ENCODE measurements at places on chromosomes 5 and 9.

DNA sequence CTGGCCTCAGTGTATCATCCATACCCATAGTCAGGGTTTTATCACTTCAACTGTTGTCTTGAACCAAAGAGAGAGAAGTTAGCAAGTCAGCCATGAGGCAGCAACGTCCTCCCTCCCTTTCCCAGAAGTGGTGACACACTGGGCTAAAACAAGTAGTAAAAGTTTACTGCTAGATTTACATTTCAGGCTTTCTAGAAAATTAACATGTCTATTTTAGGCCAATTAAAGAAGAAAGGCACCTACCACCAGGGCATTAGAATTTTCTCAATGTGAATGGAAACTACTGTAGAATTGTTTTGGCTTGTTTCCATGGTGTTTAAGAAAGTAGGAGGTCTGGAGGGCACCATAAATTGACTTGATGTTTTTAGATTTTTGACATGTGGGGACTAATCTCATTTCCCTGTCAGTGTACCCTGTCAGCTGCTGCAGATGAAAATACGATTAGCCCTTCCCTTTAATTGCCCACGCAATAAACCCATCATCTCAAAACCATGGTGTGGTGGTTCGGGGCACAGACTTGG lies 121.8 kb upstream of the ELL2 start:
- DNase-seq = no peak

DNA sequence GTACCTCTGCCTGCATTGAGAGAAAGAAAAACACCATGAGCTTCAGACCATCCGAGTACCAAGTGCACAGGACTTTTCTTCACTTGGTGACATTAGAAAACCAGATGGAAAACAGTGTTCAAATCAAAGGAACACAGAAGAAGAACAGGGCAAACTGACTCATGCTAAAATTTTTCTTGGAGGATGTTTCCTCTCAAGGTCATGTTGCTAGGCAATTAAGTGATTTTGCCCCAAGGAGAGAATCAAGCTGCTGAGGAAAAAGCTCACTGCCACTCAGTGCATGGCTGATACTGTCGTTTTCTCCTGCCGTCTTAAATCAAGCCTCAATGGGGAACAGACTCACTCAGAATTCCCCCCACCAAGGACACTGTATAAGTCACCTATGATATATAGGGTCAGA lies 57.9 kb upstream of the SIMC1 start:
- DNase-seq = no peak

GRCh38 chr5:66828548-66829357 lies 232.6 kb downstream of the MAST4 start:
- DNase-seq = peak; percentile 88

GRCh38 chr5:561408-561807 lies 37.2 kb upstream of the SLC9A3 start:
- DNase-seq = no peak

DNA sequence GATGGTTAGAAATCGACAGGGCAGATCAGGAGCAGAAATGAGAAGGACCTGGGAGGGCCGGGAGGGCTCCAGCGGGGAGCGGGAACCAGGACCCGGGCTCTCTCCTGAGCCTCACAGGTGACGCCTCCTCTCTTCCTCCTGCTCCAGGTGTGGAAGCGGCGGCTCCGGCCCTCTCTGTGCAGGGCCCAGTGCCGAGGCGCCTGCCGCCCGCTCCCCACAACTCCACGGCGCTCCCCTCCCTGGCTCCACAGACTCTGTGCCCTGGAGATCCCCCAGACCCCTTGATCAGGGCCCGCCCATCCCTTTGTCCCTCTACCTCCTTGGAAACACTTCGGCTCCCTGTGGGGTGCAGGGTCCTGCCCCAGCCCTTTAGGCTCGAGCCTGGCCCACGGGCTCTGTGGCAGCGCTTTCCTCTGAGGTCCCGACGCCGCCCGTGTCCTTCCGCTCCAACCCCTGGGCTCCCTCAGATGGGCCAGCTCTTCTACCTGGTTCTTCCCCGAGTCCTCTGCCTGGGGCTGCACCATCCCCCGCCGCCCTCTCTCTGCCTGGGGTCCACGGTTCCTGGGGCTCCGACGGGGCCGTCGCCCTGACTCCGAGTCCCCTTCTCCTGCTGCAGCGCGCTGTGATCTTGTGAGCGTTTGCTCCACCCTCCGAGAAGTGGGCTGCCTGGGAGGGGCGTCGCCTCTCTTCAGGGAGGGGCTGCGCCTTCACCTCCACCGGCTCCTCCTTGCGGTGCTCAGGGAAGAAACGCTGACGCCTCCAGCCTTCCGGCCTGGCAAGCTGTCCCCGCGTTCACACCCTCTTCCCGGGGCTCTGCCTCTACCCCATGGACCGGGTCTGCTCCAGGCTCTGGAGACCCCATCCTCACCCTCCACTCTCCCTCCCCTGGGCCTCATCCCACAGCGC lies 22.4 kb upstream of the SLC6A3 start:
- DNase-seq = no peak

DNA sequence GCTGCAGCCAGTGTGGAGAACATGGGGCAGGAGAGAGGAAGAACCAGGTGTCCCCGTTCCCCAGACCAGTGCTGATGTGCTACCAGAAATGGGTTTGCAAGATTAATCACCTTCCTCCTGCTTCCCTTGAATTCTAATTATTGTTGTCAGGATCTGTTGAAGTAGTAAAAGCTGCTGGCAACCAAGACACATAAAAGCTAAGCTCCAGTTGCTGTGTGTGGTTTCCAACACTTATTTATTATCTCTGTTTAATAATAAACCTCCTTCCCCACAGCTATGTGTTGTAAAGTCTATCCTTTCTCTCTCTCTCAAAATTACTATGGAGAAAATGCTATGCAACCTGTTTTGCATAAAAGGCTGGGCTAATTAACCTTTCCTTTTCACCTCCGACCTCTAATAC lies 2.3 kb upstream of the RETREG1 start:
- DNase-seq = no peak

DNA sequence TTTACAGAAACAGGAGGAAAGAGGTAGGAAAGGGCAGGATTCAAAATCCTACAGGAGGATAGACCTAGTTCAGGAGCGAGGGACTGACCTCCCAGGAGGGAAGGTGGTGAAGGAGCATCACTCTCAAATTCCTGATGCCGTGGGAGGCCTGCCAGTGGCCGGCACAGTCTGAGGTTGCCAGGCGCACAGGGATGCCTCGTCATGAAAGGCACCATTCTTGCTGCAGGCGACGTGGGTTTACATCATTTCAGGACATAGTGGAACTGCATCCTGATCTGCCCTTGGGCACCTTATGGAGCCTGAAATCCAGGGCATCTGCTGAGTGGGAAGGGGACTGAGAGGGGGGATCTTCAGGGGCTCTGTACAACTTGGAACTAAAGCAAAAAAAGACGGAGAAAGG lies 163.2 kb upstream of the S1PR3 start:
- no peak for DNase-seq
